ENCODE measurements at places on chromosomes 5 and 9. TPM values are rescaled to one million over a fixed set of nuclear protein-coding genes. Genes with fewer than 3 reads are reported as not detected.

The CDC42SE2 gene
- total RNA-seq, result 16.9 TPM

The PROB1 gene
- total RNA-seq, result 5.6 TPM

The PCDHGA4 gene
- 6.0 TPM for total RNA-seq

The CXXC5 gene
- 20.5 TPM for total RNA-seq

The OCLN gene
- 0.88 TPM for total RNA-seq

The ECSCR gene
- 0.80 TPM for total RNA-seq

All from epithelial cell of alveolus of lung (primary cell).